ENCODE measurements at places on chromosomes 1 and 21.

DNA sequence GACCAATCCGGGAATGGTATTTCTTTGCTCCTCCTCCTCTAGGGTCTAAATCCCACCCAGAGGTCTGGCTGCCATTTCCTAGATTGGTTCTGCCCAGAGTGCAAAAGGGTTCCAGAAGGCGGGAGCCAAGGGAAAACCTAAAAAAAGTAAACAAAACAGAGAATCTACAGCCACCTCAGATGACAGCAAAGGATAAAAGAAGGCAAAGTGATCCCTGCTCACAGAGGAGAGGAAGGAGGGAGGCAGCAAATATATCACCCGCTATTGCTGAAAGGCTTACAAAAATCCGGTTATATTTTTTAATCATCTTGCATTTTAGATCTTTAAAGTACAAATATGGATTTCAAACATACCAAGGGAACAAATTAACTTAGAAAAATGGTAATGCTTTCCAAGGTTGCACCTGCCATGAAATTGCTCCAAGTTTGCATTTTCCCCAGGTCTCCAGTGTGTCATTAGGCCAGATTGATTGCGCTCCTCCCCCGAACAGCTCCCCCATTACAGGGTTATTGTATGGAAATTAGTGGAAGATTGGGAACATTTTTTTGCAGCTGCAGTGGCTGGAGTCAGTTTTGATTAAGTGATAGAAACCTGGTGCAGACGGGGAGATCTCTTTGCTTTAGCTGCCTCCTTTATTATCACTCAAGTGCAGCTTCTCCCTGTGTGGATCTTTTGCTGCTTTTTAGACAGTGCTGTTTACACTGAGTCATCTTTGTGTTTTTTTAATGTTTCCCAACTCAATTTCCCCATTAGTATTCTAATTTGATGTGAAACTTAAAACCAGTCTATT, 280.5 kb upstream of the CAMK1G start:
- DNase-seq: no peak

- peak; percentile 83 for DNase-seq
Measured at GRCh38 chr21:45874716-45875415, 106.7 kb upstream of the COL6A1 start.

DNA sequence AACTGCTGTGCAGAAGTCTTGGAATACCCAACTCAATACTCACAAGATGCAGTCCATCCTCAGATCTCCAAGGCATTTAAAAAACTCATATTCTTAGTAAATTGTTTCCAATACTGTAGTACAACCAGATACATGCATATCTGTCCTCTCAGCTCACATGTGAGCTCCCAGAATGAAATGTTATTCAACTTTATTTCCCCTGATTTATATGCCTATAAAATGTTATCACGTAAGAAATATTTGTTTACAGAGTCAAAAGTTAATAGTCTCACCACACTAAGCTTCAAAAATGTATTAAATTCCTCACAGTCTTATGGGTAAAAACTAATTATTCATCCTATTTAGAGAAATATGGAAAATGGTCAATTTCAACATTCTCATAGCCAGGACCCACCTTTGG, 56.6 kb downstream of the LTN1 start:
- no peak for DNase-seq

DNA sequence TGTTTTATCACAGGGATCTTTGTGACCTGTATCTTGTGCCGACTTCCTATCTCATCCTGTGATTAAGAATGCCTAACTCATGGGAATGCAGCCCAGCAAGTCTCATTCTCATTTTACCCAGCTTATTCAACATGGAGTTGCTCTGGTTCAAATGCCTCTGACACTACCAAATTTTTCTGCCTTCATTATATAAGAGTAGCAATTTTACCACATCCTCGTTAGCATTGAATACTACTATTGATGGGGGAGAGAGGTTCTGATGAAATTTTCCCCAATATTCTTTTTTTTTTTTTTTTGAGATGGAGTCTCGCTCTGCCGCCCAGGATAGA, 44.5 kb upstream of the PPIH start:
- no peak for DNase-seq

GRCh38 chr1:39129514-39129913, 75.0 kb upstream of the MACF1 start:
- DNase-seq: no peak

- peak; percentile 14 for DNase-seq
Measured at GRCh38 chr1:5938101-5938646, 54.1 kb downstream of the NPHP4 start.

- peak; percentile 76 for DNase-seq
Measured at GRCh38 chr1:212749821-212750535, 41.6 kb downstream of the NSL1 start.

- DNase-seq: peak; percentile 61
Measured at GRCh38 chr1:182215764-182216163, 154.3 kb upstream of the ZNF648 start.

- no peak for DNase-seq
Measured at GRCh38 chr1:44151332-44151731, 9.9 kb upstream of the KLF18 start.

DNA sequence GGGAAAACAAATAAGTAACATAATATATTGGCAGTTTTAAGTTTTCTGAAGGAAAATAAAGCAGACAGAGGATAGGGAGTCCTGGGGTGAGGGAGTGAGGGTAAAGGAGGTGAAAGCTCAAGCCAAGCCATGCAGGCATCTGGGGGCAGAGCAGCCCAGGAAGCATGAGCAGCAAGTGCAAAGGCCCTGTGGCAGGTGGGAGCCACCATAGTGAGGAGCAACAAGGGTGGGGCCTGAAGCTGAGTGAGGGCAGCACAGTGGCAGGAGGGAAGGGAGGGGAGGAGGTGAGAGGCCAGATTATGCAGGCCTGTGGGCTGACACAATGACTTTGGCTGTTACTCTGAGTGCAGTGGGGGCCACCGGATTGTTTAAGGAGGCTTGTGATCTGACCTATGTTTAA, 138.8 kb upstream of the TNR start:
- DNase-seq: no peak

DNA sequence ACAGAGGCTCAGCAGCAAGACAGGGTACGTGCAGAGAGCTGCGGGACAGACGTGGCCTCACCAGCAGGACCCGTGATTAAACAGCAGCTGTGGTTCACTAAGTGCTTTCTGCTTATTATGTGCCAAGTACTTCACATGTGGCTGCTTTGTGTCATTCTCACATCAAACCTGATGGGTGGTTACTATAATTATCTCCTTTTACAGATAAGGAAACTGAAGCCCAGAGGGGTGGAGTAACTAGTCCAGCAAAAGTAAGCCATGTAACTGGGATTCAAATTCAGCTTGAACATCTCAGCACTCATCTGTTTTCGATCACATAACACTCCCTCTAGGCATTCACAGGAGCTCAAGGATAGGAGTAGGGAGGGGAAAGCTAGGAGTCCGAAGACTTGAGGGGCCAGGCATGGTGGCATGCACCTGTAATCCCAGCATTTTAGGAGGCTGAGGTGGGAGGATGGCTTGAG, 50.8 kb upstream of the CLIC4 start:
- DNase-seq: peak; percentile 69

DNA sequence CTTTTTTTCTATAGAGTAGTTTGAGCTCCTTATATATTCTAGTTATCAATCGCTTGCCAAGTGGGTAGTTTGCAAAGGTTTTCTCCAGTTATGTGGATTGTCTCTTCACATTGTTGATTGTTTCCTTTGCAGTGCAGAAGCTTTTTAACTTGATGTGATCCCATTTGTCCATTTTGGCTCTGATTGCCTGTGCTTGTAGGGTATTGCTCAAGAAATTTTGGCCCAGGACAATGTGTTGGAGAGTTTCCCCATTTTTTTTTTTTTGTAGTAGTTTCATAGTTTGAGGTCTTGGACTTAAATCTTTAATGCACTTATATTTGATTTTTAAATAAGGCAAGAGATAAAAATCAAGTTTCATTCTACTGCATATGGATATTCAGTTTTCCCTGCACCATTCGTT, 774.8 kb upstream of the ADAMTS5 start:
- DNase-seq: no peak

GRCh38 chr1:8866792-8867415, 11.6 kb downstream of the ENO1 start:
- DNase-seq: no peak

Data from HFF-Myc (cell line).